ENCODE measurements at places on chromosomes 11 and 22.

DNA sequence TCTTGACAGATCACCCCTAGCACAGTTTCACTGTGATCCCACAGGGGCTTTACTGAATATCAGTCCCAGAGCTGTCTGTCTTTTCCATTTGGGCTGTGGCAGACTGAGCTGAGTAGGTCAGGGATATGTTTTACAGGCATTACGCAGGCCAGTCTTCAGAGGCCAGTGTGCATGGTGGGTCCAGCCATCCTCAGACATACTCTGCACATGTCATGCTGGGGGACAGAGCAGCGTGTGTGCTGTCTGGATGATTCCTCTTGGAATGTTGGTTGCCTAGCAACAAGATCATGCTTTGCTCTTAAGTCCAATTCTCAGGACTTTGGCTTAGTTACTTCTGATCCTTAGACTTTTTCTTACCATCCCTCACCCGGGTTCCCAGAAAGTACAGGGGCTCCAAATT is 736.5 kb downstream of the DLG2 start:
- H3K4me3 ChIP-seq = no peak overlapping the region
- H3K36me3 ChIP-seq = no peaks in the 10 kb centered on the region
- no peaks in the 10 kb centered on the region for H3K27me3 ChIP-seq
- no peak overlapping the region for H3K27ac ChIP-seq
- no peaks in the 10 kb centered on the region for H3K4me1 ChIP-seq

DNA sequence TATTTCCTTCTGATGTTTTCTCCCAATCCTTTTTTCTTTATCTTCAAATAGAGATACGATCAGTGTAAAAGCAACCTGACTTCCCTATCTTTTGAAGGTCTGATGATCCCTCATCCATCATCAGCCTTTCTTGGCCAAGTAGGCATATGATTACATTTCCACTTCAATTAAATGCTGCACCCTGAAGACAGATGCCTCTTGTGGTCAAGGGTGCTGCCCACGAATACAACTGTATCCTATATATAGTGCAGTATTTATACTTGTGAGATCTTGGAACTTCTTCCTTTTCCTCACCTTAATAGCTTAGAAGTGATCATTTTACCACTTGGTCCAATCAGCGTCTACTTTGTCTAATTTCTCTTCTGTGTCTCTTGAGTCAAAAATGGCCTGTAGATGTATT is 9.3 kb upstream of the ZNRF3 start:
- no peak for DNase-seq
- H3K4me1 ChIP-seq = no peaks in the 10 kb centered on the region
- H3K4me3 ChIP-seq = no peak overlapping the region
- no peaks in the 10 kb centered on the region for H3K36me3 ChIP-seq
- no peak overlapping the region for H3K27ac ChIP-seq

- H3K27me3 ChIP-seq = no peaks in the 10 kb centered on the region
- no peaks in the 10 kb centered on the region for H3K4me1 ChIP-seq
- no peak overlapping the region for H3K27ac ChIP-seq
- DNase-seq = no peak
- no peaks in the 10 kb centered on the region for H3K36me3 ChIP-seq
- H3K4me3 ChIP-seq = no peak overlapping the region
These were observed 9.1 kb upstream of the C1QTNF4 start for GRCh38 chr11:47603295-47603694.

DNA sequence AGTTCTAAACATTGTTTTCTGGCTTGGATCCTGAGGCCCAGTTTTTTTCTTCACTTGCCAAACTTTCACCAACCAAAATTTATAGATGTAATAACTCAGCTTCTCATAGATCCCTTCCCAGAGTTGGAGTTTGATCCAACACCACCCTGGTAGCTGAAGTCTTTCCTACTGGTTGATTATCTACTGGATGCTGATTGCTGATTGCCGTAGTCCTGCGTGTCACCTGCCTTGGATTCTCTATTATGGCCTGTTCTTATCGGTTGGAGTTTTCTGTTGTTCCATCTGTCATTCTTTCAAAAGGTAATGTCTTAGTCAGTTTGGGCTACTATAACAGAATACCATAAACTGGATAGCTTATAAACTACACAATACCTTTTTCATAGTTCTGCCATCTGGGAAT is 17.3 kb upstream of the OR6X1 start:
- no peak overlapping the region for H3K4me3 ChIP-seq
- no peaks in the 10 kb centered on the region for H3K4me1 ChIP-seq
- H3K36me3 ChIP-seq = no peaks in the 10 kb centered on the region
- no peak overlapping the region for H3K27ac ChIP-seq
- no peaks in the 10 kb centered on the region for H3K27me3 ChIP-seq

DNA sequence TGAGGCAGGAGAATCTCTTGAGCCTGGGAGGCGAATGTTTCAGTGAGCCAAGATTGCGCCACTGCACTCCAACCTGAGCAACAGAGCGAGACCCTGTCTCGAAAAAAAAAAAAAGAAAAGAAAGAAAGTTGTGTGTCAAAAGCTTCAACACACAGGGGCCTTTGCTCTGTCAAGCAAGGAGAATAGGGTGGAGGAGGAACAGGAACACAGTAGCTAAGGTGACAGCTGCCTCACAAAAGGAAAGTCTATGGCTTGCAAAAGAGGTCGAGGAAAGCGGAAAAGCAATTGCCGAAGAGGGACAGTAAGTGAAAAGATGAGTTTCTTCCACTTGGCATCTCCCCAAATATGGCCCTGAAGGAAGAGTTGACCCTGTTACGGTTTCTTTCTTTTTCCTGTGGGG is 26.5 kb upstream of the TMA7B start:
- H3K27ac ChIP-seq = no peak overlapping the region
- H3K36me3 ChIP-seq = no peaks in the 10 kb centered on the region
- peaks cover 56% of the 10 kb centered on the region for H3K27me3 ChIP-seq
- H3K4me1 ChIP-seq = no peaks in the 10 kb centered on the region
- H3K4me3 ChIP-seq = no peak overlapping the region
- no peak for DNase-seq

DNA sequence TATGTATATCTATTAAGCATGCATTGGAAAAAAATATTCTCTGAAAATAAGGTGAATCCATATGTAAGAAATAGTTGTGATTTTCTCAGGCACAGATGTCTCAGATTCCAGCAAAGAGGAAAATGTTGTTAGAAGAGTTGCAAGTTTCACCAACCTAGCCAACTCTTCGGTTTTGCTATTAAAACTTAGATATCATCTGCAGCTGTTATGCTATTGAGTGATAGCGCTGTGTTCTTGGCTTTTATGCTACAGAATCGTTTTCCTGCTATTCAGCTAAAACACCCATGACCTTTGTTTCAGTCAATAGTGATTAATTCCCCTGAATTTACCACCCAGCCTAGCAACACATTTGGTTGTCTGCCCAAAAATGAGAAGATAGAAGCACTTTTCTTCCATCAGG is 795.6 kb upstream of the ANO3 start:
- no peaks in the 10 kb centered on the region for H3K27me3 ChIP-seq
- no peak overlapping the region for H3K4me3 ChIP-seq
- H3K4me1 ChIP-seq = no peaks in the 10 kb centered on the region
- H3K27ac ChIP-seq = no peak overlapping the region
- H3K36me3 ChIP-seq = no peaks in the 10 kb centered on the region
- DNase-seq = no peak

DNA sequence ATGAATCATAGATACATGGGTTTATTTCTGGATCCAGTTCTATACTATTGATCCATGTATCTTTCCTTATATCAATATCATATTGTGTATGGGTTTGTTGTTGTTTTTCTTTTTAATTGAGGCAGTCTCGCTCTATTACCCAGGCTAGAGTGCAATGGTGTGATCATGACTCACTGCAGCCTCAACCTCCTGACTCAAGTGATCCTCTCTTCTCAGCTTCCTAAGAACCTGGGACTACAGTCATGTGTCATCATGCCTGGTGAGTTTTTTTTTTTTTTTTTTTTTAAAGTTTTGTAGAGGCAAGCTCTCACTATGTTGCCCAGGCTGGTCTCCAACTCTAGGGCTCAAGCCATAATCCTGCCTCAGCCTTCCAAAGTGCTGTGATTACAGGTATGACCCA is 1589.4 kb upstream of the TENM4 start:
- DNase-seq = no peak
- no peaks in the 10 kb centered on the region for H3K4me1 ChIP-seq
- no peak overlapping the region for H3K27ac ChIP-seq
- H3K36me3 ChIP-seq = no peaks in the 10 kb centered on the region

GRCh38 chr11:11491014-11491413 is 130.8 kb downstream of the GALNT18 start:
- no peak for DNase-seq
- H3K4me1 ChIP-seq = no peaks in the 10 kb centered on the region
- no peaks in the 10 kb centered on the region for H3K27me3 ChIP-seq
- H3K36me3 ChIP-seq = no peaks in the 10 kb centered on the region
